ENCODE measurements at places on chromosomes 7 and 10.
A peak's percentile ranks its signal among the peaks of the same experiment; 100 is the strongest.

DNA sequence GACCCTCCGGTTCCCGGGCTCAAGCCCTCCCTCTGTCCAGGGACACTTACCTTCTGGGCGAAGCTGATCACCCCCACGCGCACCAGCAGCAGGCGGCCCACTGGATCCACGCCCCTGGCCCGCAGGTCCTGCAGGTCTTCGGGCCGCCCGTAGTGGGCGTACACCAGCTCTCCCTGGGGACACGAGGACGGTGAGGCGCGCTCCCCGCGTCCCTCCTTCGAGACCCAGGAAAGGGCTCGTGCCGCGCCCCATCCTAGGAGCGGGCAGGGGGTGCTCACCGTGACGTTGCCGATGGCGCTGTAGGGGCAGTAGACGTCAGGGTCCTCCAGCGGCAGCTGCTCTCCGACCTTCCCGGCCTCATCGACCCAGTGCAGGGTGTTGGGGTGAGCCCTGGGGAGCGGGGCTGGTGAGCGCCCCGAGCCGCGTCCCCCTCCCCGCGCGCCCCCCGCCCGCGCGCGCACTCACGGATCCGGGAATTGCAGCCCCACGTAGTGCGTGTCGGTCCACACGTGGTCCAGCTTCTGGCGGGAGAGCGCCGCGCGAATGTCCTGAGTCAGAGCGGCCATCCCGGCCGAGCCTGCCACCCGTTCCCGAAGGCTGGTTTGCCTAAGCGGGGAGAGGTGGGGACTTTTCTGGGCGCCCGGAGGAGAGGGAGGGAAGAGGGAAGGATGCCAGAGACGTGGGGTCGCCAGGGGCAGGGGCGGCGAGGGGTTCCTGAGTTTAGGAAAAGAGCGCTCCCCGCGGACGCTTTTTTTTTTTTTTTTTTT is 8.2 kb downstream of the TFR2 start:
- no peak for DNase-seq

DNA sequence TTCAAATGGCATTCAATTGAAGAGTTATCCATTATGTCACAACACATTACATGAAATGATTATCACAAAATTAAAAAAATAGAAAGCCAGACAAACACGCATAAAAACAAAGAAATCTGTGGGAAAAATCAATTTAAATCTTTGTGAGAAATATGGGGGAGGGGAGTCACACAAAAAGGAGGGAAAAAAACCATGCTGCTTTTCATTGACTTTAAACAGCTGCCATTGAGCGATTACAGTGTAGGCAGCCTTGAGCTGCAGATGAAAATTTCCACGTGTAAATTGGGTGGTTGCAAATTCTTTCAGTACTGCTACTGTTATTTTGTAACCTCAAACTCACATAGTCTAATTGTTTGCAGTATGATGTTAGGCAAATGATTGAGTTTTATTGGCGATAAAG is 889.9 kb upstream of the PHF14 start:
- DNase-seq, result no peak

- peak; percentile 23 for DNase-seq
Measured at GRCh38 chr10:22986771-22987542, 59.1 kb downstream of the ARMC3 start.

DNA sequence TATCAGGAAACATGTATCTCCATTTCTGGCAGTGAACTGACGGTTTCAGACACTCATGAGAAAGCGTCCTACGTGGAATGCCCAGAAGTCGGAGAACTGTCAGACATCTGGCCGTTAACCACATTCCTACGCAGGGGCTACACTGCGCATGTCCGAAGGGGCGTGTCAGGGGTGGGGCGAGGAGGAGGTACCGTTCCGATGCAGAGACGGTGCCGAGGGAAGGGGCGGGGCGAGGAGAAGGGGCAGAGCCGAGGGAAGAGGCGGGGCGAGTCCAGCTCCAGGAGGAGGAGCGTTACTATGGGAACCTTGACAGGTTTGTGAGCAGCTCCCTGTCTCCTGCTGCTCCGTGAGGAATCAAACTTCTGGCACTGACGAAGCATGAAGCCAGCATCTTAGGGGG is 366.9 kb upstream of the NUPR2 start:
- no peak for DNase-seq

DNA sequence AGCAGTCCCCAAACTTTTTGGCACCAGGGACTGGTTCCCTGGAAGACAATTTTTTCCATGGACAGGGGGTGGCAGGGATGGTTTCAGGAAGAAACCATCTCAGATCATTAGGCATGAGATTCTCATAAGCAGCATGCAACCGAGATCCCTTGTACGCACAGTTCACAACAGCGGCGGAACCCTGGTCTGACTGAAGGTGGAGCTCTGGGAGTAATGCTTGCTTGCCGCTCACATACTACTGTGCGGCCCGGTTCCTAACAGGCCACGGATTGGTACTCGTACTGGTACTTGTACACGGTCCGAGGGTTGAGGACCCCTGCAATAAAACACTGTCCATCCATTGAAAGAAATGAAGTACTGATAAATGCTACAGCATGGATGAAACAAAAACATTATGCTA is 32.8 kb downstream of the MKRN1 start:
- DNase-seq, result no peak

DNA sequence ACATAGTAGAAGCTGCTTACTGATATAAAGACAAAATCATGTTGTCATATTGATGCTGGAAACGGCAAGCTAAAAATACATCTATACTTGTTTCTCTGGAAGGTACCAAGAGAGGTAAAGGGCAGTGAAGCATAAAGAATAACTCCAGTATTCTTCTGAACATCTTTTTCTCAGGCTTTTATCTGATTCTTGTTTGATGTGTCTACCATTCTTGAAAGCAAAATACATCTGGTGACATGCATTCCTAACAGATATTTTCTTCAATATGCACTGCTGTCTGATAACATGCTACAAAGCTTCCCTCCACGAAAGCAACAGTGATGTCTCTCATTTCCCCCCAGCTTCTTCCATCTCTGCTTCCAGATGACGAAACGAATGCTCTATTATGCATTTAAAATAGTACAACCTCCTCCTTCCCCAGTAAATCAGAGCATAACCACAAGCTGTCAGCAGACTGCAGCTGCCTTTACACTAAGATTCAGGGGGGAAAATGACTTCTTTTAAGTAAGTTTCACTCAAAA is 100.8 kb downstream of the ARHGAP21 start:
- DNase-seq, result no peak

DNA sequence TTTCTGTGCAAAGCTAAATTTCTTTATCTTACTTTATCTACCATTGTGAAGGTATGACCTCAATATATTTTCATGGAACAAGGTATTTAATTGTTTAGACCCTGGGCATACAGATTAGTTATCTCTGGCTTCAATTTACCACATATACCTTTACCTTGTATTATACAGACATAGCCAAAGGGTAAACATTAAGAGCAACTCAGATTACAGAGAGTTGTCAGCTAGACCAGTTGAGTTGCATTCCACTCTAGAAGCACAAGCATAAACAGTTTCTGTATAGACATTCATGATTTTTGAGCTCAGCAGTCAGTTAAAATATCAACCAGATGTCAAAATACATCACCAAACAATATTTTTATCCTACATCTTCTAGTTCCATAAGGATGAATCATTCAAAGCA is 857.3 kb upstream of the ZWINT start:
- DNase-seq, result peak; percentile 2

DNA sequence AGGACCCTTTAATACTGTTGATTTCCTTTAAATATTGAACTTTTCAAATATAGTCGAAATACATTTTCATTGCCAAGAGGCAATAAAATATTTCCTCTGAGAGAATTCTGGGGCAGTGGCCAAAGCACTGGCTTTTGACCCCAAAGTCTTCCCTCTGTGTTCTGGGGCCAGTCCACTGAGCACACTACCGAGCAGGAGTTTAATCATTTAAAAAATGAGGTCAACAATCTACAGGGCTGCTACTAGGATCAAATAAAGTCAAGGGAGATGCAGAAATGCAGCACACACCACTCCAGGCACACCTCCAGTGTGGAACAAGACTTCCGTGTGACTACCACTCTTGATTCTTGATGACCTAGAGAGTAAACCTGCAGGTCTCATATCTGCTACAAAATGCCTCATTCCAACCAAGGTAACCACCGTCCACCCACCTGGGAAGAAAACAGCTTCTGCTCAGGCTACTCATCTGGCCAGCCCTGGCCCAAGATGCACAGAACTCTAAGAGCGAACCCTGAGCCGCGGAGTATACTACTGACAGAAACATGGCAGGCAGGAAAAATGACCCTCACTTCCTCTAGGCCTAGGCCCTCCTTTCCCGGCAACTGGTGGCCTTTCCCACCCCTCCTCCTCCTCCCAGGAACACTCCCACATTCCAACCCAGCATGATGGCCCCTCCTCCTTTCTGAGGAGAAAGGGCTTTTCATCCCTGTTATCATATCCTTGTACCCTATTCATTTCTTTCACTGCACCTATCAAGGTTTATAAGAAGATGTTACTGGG is 97.7 kb downstream of the ALOX5 start:
- DNase-seq, result no peak

DNA sequence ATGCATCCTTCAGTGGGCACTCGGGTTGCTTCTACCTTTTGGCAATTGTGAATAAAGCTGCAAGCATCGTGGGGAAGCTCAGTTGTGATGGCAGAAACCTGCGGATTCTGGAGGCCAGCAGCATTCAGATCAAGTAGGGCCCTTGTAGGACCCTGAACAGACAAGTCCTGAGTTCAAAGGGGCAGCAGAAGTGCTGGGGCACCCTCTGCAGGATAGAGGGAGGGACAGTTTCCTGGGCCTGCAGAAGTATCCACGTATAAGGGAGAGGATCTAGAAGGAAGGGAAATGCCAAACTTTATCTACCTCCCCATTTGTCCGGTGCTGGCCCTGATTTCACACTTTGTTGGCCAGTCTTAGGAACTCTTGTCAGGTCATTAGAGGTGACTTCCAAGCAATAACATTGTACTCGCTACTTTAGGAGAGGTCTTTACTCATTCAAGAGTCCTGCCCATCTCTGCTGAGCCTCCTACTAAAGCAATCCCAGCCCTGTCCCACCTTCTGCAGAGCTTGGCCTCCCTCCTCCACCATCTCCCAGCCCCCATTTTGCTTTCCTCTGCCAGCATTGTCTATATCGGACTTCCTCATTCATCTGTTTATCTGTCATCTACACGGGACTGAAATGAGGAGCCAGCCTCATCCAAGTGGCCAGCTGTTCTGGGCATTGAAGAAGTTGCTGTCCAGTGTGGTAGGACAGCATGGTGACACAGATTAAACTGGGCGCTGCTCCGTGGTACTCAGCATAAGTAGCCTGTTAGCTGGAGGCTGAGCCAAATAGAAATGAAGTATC is 26.6 kb upstream of the R3HCC1L start:
- DNase-seq, result no peak

- DNase-seq, result peak; percentile 16
Measured at GRCh38 chr10:113751181-113751732, at the start of gene PLEKHS1. PLEKHS1 (plus strand) TSS chr10:113751682; CDS start chr10:113755278, 3,596 bp downstream.

DNA sequence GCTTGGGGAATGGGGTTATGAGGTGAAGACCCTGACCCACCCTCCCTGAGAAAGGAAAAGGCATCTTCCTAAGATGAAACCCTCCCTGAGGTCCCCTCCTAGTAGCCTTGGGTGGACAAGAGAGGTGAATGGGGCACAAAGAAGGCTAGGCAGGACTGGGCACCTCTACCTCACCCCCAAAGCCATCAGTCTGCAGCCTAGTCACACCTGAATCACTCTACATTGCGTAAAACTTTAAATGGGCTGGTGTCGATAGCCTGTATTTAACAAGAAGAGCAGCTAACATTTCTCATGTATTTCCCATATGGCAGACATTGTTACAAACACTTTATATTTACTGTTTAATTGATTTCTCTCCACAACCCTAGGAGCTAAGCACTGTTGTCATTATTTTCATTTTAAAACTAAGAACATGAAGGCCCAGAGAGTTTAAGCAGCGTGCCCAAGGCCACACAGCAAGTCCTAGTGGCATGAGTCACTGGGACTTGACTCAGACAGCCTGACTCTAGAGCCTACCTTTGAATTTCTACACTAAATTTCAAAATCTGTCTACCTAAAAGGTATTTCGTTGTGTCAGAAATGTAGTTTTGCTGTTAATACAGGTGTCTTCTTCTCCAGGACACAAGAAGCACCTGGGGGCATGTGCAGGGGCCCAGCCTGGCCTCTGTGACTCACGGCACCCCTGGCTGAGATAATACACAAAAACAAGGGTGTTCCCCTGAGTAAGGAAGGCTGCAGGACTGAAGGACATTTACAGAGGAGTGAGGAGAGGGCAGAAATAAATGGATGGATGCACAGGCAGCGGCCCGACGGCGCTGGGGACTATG is 3.4 kb downstream of the AOC1 start:
- no peak for DNase-seq

GRCh38 chr10:11162828-11163599 is 145.3 kb downstream of the CELF2 start:
- DNase-seq, result no peak

DNA sequence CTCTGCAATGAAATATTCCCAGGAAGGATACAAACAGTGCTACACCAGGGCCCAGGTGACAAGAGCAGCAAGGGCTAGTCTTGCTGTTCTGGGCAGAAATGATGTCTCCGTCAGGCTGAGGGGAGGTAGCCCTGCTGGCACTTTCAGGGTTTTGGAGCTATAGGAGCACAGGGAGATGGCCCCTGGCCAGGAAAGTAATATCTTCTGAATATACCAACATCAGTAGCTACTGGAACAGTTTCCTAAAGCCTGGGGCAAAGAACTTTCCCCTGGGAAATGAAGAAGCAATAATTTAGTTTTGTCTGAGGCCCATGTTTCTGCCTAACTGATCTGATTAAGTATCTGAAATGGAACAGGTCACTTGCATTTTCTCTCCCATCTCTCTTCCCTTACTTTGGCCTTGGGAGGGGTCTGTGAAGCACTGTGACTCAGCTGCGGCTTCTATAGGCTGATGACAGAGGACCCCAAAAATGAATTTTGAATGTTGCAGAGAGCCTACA is 489.1 kb upstream of the PODXL start:
- DNase-seq, result no peak

- DNase-seq, result no peak
Measured at GRCh38 chr10:33126742-33127141, 168.7 kb upstream of the ITGB1 start.

DNA sequence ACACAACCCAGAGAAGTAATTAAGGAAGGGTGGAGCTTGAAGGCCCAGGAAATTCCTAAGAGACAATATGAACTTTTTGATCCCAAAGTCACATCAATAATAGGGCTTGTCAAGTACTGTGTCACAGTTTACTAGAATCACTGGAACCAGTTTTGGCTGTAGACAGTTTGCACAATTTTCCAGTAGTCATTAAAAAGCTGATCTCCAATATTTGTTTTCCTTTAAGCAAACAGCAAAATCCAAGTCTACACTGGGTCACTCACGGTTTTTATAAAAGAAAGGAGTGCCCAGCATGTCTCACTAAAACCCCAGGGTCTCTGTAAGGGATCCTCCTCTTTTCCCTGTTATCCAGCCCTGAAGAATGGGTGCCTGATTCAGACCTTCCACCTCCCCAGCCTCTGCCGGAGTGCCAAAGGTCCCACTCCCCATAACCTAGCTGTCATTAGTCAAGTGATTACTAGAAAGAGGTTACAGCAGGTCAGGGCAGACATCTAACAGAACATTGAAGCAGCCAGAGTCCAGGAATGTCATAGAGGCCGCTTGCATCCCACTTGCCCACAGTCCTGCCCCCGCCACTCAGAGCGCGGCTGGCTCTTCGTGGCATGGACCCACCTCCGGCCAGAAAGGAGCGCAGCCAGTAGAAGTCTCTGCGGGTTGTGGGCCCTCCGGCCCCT is 552 bp downstream of the SLC25A16 start:
- no peak for DNase-seq

GRCh38 chr10:70494536-70494935 is 16.0 kb downstream of the PALD1 start:
- no peak for DNase-seq
